ENCODE measurements at places on chromosomes 1 and 21.

- no peak for DNase-seq
Measured at GRCh38 chr21:42781150-42781970, 98.0 kb downstream of the WDR4 start.

GRCh38 chr21:43645136-43645891 is 14.0 kb downstream of the HSF2BP start:
- DNase-seq, result no peak

- DNase-seq, result no peak
Measured at GRCh38 chr1:44694863-44695478, 20.5 kb downstream of the ARMH1 start.

- DNase-seq, result no peak
Measured at GRCh38 chr1:244444854-244445253, 6.9 kb downstream of the ADSS2 start.

- DNase-seq, result no peak
Measured at GRCh38 chr1:201230676-201231075, 40.1 kb downstream of the IGFN1 start.

- no peak for DNase-seq
Measured at GRCh38 chr1:91075233-91076135, 53.6 kb upstream of the ZNF644 start.

- DNase-seq, result no peak
Measured at GRCh38 chr1:200237066-200237465, 172.8 kb downstream of the ZNF281 start.

DNA sequence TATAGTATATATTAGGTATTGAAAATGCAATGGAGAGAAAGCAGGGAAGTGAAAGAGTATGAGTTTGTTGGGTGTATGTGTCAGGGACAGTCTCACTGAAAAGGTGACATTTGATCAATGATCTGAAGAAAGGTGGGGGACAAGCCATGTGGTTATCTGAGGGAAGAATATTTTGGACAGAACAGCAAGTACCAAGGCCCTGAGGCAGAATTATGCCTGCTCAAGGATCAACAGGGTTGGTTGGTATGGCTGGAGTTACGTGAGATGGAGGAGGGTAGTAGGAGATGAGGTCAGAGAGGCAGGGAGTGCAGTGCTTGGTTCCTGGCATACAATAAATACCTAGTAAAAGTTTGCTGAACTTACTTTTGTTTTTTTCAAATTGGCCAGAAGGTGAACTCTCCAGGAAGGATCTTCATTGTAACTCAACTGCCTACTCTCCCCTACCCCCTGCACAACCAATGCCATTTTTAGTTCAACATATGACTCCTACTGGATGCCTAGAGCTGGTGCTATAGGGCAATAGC is 1.8 kb downstream of the LAMTOR2 start:
- DNase-seq, result no peak

DNA sequence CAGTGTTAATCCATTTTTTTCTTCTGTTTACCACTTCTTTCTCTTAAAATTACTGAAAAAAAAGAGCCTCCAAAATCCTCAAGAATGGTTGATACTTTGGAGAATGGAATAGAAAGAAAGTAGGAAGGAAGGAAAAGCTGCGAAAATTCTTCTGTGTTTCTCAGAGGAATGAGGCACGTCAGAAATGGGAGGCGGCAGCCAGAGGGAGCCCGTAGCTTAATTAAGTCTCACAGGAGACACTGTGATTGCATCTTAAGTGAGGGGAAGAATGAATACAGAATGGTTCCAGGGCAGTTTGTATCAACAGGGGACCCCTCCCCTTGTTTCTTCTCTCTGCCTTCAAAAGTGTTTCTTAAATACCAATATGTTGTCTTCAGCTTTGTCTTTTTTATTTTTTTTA is 1099.5 kb downstream of the PLA2G4A start:
- DNase-seq, result no peak

DNA sequence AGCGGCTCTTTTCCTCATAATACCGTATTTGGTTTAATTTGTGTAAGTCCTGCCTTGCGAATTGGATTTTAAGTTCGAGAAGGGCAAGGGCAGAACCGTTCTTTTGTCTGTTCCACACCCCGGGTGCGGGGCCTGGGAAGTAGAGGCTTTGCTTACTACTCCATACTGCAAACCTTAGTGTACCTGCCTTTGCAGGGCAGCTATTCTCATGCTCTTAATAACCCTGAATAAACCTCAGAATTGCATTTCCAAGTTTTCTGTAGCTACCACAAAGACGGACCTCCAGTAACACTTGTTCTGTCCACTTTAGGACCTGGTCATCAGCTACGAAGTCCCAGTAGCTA is 657 bp upstream of the HNRNPU start:
- DNase-seq, result no peak

- DNase-seq, result no peak
Measured at GRCh38 chr1:225460021-225460736, 32.3 kb upstream of the LBR start.

DNA sequence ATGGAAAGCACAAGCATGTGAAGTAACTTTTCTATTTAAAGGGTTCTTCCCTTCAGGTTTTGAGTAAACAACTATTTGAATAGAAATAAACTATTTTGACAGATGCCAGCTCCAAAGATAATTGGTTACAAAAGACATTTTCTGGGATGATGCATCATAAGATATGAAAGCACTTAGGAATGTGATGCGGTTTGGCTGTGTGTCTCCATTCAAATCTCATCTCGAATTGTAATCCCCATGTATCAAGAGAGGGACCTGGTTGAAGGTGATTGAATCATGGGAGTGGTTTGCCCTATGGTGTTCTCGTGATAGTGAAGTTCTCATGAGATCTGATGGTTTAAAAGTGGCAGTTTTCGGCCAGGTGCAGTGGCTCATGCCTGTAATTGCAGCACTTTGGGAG is 6.4 kb downstream of the DISP1 start:
- no peak for DNase-seq

- DNase-seq, result no peak
Measured at GRCh38 chr1:27626031-27626935, 8.7 kb downstream of the FGR start.

DNA sequence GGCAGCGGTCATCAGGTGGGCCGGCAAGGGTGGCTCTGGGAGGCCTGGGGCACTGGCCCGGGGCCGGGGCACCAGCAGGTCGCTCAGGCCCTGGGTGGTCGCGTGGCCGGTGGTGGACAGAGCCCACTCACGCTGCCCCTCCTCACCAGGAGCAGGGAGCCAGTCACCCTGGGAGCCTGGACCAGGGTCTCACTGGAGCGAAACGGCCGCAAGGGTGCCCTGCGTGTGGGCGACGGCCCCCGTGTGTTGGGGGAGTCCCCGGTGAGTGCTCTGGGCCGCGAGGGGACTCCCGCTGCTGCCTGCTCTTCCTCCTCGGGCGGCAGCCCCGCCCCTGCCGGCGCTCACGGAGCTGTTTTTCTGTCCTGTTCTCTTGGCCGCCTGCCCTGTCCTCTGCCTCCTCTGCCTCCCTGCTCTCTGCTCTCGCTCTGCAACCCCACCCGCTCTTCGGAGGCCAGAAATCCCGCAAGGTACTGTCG is 23.5 kb downstream of the RNF223 start:
- no peak for DNase-seq

DNA sequence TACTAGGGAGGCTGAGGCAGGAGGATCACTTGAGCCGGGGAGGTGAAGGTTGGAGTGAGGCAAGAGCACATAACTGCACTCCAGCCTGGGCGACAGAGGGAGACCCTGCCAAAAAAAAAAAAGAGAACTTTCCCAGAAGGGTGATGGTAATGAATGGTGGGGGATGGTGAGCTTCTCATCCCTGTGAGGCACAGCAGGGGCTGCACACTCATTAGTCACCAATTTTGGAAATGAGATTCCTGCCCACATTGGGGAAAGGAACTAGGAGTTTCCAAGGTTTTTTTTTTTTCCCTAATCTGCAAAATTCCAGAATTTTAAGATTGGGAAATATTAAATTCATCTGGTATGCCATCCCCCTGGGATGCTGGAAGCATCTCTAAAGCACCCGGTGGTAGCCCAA is 50.2 kb upstream of the SSBP3 start:
- no peak for DNase-seq

DNA sequence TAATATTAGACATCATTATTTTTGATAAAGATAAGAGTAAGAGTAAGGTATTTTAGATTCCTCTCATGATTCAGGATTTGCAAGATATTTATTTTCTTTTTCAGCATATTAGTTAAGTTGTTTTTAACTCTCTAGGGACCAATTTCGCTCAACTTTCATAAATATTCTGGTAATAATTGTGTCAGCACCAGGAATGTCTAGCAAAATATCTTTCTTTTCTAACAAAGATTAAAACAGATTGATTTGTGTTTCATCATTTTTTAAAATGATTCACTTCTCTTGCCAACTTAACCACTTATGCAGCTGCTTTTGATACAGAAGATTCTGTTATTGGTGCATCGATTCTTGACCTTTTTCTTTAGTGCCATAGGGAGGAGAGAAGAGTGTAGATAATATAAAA is 172.8 kb upstream of the PTGFR start:
- DNase-seq, result no peak

GRCh38 chr1:153860285-153860684 is 62.5 kb downstream of the GATAD2B start:
- DNase-seq, result no peak

DNA sequence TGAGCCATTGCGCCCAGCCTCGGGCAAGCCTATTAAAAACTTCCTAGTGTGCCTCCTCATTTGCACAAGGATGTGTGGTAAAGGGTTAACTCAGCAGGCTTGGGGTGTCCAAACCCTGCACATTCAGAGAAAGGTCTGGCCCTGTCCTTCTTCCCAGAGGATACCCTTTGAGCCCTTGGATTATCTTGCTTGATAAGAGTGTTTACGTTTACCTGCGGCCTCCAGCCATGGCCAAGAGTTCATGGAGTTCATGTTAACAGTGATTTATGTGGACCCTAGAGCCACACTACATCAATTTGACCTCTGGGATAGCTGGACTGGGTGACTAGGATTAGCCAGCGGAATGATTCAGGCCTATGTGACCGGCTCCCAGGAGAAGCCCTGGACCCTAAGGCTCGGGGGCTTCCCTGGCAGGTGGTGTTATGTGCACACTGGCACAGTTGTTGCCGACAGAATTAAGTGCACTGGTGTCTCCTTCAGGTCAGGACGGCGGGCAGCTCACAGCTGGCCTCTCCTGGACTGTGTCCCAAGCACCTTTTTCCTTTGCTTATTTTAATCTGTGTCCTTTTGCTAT is 7.7 kb upstream of the TCP10L start:
- DNase-seq, result no peak

- DNase-seq, result no peak
Measured at GRCh38 chr1:245419461-245419978, 264.7 kb downstream of the KIF26B start.

GRCh38 chr1:229094476-229095311 is 176.2 kb upstream of the RAB4A start:
- DNase-seq, result no peak

DNA sequence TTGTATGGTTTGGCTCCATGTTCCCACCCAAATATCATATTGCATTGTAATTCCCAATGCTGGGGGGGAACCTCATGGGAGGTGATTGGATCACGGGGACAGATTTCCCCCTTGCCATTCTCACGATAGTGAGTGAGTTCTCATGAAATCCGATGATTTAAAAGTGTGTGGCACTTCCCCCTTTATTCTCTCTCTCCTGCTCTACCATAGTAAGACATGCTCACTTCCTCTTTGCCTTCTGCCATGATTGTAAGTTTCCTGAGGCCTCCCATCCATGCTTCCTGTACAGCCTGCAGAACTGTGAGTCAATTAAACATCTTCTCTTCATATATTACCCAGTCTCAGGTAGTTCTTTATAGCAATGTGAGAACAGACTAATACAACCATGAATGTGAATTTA is 211.6 kb upstream of the NR5A2 start:
- DNase-seq, result no peak

DNA sequence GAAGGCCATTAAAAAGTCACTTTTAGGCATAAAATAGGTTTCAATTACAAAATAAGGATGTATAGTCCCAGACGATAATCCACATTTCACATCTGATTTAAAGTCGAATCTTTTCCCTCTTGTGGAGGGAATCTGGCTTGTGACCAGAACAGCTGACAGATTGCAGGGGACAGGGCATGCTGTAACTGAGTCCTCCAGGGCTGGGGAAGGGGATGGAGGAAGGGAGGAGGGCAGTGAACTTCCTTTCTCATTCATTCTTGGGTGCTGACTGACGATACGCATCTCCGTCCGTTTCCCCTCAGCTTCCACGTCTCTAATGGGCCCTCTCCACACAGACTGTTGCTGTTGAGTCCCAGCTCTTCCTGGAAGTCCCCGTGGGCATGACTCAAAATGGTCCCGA is 108.1 kb upstream of the CSF3R start:
- DNase-seq, result no peak

GRCh38 chr1:202834771-202835547 is 24.2 kb downstream of the PCAT6 start:
- no peak for DNase-seq

All from thoracic aorta (tissue), 2 donors.